ENCODE measurements at places on chromosomes 11 and 22.

DNA sequence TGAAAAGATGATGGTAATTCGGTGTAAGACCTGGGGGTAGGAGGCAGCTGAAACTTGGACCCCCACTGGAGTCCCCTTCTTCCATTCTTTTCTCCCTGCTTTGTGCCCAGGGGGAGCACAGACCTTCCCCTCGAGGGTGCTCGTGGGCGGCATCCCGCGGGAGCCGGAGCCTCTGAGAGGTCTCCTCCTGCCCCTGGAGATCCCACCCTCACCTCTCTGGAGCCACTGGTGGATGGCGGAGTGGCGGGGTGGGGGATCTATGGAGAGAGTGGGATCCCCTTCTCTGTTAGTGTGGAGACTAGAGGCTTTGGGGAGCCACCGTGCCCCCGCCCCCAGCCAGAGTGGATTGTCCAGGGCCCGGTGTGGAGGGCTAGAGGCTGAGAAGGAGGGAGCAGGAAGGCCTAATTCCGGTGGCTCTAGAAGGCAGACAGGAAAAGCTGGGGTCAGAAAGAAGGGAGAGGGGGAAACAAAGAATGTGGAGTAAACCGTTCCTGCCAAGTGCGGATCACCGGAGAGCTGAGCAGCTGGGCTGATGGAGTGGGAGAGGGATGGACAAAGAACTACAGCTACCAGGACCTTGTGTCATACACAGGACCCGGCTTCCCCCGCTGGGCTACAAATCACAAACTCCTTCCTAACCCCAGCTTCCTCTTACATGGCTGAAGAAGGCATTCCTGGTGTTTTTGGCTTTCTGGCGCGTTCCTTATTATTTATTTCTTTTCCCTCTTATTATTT lies 41.9 kb downstream of the KCNJ1 start:
- DNase-seq: no peak

- DNase-seq: no peak
Observed at GRCh38 chr22:37226514-37226913, 14.2 kb upstream of the SSTR3 start.

DNA sequence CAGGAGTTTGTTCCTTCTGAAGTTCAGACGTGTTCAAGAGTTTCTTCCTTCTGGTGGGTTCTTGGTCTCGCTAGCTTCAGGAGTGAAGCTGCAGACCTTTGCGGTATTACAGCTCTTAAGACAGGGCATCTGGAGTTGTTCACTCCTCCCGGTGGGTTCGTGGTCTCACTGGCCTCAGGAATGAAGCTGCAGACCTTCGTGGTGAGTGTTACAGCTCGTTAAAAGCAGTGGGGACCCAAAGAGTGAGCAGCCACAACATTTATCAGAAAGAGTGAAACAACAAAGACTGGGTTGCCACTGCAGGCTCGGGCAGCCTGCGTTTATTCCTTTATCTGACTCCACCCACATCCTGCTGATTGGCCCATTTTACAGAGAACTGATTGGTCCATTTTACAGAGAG lies 373.1 kb downstream of the ETS1 start:
- DNase-seq: no peak

DNA sequence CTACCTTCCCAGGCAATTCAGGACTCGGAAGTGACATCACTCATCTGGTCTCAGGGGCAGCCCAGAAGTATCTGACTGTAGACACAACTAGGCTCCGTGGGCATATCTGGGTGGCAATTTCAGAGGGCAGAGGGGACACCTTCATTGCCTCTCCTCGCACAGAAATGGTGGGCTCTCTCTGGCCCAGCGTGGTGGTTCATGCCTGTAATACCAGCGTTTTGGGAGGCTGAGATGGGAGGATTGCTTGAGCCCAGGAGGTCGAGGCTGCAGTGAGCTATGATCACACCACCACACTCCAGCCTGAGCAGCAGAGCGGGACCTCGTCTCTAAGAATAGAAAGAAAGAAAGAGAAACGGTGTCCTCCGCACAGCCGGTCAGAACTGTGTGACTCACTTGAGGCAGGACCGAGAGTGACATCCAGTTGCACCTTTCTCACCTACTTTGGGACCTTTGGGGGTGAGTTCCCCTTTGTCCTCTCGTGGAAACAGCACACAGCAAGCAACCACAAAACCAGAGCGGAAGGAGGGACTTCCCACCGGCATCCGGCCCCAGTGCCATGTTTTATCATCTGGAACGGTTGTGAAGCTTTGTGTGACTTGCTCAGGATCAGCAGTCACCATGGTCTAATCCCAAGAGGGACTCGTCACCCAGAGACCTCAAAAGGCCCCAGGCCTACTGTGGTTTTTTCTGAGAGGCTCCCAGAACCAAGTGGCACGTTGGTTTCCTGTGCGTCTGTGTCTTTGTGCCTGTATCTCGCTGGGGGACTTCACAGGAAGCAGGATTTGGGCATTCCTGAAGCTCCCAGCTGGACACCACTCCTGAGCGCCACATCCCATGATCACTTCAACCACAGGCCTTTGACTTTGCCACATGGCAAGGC lies 38.4 kb upstream of the EMID1 start:
- peak; percentile 17 for DNase-seq

- no peak for DNase-seq
Observed at GRCh38 chr11:43223026-43223425, 88.8 kb upstream of the API5 start.

DNA sequence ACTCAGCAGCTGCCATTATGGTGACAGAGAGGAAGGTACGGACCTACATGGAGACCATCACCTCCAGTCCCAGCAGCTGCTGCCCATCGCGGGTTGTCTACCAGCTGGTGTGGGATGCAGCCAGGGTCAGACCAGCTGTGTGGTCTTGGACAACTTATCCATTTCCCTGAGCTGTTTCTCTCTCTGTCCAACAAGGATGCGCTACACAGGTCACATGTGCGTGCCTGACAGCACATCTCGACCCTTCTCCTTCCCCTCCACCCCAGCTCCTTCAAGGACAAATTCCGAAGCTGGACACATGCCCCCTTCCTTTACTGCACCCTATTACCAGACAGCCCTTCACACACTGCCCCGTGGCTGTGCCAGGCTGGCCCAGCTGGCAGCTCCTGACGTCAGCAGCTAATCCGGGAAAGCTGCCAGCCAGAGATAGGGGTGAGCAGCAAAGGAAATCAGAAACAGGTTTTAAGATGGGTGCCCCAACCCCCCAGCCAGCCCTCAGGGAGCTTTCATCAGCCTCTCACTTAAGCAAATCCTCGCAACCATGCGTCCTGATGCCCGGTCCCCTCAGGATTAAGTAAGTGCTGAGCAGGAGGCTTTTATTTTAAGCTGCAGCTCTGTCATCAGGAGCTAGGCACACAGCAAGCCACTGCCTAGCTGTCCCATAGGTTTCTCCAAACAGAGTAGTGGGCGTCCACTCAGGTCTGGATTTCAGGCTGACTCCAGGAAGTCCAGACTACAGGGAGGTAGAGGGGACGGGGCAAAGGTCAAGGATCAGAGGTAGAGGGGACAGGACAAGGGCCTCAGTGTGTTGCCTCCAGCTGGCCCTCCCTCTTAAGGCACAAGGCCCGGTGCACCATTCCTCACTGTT lies 20.3 kb downstream of the TEF start:
- DNase-seq: no peak

GRCh38 chr11:121071846-121072450 lies 29.1 kb upstream of the TECTA start:
- DNase-seq: no peak

- no peak for DNase-seq
Observed at GRCh38 chr11:58784995-58785394, 53.3 kb upstream of the GLYAT start.

DNA sequence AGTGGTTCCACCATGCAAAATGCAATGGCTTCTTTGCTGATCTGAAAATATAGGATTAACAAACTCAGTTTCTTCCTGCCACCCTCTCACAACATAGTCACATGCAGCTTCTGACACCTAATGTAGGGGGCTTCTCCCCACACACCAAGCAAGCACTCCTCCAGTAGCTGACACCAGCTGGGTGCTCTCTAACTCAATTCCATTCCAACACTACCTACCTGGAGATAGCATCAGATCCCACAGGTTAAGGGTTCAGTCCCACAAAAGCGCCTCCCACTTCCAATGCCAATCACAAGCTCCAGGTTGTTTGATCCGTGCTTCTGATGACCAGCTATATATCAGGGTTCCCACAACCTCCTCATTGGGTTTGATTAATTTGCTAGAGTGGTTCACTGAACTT lies 31.8 kb upstream of the NNMT start:
- DNase-seq: no peak

DNA sequence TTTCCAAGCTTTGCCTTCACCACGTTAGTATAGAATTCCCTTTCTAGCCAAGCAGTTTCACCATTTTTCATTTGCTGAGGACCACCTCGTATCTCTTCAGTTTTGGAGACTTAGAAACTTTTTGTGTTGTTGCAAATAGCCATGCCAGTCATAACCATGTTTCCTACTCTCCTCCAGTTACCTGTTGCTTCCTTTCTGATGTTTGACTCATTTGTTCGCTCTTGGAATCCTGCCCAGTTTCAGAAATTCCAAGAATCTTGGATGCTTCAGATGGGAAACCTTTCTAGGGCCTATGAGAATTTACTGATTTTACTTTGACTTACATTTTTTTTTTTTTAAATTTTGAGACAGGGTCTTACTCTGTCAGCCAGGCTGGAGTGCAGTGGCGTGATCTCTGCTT lies 65.4 kb downstream of the PPP6R3 start:
- DNase-seq: no peak

DNA sequence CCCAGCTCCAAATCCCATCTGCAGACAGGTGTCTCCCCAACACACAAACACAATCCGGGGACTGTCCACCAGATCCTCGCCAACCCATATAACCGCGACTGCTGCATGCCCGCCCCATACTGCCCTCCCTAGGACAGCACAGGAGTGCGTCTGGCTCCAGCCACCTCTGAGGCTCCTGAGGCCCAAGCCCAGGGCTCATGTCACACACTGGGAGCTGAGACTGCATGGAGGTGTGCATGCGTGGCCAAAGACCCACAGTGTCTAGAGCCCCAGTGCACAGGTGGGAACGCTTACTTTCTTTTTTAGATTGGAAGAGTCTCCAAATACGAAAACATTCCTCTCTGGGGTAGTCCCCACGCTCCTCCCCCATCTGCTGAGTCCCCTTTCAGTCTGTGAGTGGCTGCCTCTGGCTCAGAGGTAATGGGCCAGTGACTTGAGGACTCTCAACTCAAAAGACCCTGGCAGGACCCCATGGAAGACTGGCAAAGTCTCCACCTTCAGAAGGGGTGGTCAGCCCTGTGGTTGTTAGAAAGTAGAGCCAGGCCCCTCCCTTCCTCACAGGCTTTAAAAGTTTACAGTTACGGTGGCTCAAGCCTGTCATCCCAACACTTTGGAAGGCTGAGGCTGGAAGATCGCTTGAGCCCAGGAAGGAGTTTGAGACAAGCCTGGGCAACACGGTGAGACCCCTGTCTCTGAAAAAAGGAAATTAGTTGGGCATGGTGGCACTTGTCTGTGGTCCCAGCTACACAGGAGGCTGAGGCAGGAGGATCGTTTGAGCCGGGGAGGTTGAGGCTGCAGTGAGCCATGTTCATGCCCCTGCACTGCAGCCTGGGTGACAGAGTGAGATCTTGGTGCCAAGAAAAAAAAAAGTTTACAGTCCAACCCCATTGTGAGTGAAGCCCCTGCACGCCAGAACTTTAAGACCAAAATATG lies 2.3 kb downstream of the CBX7 start:
- DNase-seq: no peak

DNA sequence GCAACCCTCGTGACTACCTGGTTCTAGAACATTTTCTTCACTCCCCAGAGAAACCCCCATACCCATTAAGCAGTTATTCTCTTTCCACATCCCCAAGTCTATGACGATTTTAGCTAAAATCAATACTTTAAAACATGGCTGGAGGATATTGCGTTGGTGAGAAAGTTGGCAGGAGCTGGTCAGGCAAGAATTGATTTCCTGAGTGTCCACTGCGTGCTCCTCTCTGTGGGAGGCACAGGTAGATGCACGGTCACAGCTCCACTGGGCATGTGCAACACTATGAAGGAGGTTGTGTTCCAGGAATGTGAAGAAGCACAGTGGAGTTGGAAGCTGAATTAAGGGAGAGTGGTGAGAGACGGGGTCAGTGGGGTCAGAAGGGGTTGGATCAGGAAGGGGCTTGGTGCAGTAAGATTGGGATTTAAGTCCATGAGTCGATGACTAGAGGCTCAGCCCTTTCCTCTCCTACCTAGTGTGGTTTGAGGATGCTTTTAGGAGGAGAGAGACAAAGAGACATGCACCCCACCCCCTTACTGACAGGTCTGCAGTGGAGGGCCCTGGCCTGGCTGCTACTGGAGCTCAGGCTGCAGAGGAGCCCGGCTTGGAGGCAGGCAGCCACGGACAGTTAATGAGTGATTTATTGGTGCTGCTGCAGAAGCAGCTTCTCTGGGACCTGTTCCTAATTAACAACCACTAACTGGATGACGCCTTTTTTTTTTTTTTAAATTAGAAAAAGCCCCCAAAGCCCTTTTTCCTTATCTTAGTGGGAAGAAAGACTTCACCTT lies 395.6 kb downstream of the TENM4 start:
- DNase-seq: no peak

DNA sequence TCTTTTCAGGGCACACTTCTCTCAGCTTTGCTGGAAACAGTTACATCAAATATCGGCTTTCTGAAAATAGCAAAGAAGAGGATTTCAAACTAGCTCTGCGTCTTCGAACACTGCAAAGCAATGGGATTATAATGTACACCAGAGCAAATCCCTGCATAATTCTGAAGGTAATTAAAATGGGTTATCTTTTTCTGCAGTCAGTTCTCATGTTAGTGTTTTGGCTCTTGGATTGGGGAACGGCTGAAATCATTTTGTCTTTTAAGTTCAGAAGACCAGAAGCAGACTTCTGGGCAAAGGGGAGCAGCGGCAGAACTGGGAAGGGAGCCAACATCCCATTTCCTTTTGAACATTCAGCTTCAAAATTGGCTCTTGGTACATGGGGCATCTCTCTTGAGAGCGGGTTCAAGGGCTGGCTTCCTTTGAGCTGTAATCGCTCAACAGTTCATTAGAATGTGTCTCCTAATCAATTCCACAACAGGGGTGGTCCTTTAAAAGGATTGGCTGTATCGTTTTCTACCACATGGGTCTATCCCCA lies 110.2 kb upstream of the MTNR1B start:
- no peak for DNase-seq

- no peak for DNase-seq
Observed at GRCh38 chr11:113376156-113376555, 11.4 kb upstream of the ANKK1 start.

DNA sequence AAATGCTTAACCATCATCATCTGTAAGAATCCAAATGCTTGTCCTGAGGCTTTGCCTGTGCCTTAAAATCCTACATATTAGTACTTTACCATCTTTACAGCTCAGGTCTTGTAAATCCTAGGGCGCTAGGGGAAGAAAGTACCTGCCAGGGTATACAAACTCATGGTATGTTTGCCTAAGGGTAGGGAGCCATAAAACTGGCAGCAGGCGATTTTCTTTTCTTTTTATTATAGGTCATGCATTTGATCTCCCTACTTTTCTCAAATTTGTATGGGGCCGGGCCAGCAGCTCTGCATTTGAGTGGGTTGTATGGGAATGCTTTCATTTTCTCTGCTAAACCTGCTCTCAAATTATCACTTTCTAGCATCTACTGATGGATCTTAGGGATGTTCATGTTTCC lies 24.0 kb upstream of the ZBED5 start:
- DNase-seq: no peak

- DNase-seq: no peak
Observed at GRCh38 chr11:124194293-124195188, 11.4 kb downstream of the OR10D3 start.
